ENCODE measurements at places on chromosomes 3 and 15.

DNA sequence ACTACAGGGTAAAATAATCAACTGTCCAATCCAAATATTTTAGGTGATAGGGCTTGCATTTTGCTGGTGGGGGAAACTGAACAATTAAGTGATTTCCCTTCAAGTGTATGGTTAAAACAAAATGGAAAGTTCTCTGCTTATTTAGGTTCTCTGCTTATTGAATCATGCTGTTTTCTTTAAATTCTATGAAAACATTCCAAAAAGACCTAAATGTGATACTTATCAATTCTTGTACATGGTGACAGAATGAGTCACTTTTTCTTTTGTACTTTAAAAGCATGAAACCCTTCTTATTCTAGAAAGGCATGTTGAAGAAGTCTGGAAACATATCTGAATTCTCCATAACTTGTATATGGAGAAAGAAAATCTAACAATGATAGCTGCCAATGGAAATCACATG lies 192.6 kb downstream of the FMN1 start:
- no peak for DNase-seq

DNA sequence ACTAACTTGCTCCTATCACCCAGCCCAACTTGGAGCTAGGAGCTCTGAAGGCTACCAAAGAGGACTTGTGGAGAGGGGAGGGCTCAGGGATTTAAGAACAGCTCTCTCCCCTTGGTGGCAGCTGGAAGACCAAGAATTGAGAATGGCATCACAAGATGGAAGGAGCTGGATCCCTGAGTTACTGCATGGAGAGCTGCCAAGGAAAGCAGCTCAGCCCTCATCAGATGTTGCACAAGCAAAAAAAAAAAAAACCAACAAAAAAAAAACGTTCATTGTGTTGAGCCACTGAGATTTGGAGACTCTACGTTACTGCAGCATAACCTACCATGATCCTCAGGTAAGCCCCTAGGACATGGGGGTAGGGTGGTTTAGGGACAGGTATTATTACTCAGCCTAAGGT lies 41.0 kb downstream of the ITGB5 start:
- no peak for DNase-seq

DNA sequence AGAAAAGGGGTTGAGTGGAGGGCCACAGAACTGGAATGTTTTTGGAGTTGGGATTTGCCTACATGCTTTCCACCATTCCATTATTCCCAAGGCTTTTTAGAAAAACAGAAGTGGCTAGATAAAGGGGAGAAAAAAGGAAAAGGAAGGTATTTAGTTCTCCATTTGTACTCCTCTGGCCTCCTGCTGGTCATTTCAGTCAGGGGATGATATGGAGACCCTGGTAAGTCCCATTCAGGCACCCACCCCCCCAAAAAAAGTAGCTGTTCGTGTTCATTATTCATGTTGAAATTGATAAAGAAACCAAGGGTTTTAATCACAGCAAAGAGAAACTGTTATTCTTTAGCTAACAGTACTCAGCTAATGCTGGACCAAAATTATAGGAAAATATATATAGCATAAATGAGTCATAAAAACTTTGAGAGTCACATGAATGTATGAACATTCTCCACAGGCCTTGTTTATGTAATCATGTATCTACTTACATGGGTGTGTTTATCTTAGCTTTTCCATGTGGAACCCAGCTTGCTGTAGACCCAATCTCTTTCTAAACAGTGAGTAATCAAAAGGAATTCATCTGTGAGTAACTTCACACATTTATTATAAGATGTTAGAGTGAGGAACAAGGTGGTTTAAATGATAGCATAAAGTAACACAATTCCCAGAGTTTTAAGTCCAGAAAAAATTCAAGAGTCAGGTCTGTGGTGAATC lies 167.2 kb downstream of the KCNMB2 start:
- no peak for DNase-seq

DNA sequence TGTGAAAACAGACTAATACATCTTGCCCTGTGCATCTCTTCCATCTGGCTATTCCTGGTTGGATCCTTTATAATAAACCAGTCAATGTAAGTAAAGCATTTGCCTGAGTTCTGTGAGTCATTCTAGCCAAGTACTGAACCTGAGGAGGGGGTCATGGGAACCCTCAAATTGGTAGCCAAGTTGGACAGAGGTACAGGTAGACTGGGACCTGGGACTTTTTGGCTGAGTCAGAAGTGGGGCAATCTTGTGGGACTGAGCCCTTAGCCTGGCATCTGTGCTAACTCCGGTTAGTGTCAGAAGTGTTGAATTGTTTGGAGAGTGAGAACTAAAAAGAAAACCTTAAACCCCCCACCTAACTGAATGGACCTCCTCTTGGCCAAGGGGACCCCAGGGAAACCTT lies 21.0 kb upstream of the LIMD1 start:
- DNase-seq: no peak

DNA sequence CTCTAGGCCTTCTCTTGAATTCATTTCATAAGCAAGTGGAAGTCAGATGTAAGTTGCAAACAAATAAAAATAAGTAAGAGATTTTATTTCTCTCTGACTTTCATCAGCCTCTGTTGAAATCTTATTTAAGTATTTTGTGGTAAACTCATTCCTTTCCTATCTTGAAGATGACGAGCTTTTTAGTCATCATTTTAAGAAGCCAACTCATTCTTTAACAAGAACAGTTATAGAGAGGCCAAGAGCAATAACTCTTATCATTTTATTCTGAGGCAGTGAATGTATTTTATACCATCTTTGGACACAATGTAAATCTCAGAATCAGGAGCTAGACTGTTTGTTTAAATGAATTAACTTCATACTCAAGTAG lies 147.5 kb upstream of the MBNL1 start:
- DNase-seq: no peak

GRCh38 chr3:31909455-31909854 lies 71.6 kb downstream of the OSBPL10 start:
- DNase-seq: no peak

DNA sequence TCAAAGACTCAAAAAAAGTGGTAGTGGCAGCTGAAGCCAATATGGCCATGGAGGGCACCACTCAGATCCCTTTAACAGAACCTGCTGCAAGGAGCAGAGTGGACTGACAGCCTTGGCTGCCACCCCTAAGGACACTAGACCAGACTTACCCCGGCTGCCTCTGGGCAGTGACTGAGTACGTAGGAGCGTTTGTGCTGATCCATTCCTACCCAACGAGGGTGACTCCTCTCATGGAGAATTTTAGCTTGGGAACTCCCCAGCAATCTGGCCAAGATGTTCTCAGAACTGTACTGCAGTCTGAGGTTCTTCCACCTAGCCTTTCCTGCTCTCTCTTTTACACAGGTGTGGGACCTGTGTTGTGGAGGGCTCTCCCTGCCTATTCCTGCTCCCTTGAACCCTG lies 22.1 kb downstream of the CLEC3B start:
- DNase-seq: no peak

GRCh38 chr15:101477851-101478362 lies 11.6 kb downstream of the PCSK6 start:
- DNase-seq: no peak

- DNase-seq: no peak
These were observed 512.7 kb downstream of the SHQ1 start for GRCh38 chr3:72335458-72336095.

GRCh38 chr3:140152851-140153639 lies 218.1 kb downstream of the CLSTN2 start:
- no peak for DNase-seq

DNA sequence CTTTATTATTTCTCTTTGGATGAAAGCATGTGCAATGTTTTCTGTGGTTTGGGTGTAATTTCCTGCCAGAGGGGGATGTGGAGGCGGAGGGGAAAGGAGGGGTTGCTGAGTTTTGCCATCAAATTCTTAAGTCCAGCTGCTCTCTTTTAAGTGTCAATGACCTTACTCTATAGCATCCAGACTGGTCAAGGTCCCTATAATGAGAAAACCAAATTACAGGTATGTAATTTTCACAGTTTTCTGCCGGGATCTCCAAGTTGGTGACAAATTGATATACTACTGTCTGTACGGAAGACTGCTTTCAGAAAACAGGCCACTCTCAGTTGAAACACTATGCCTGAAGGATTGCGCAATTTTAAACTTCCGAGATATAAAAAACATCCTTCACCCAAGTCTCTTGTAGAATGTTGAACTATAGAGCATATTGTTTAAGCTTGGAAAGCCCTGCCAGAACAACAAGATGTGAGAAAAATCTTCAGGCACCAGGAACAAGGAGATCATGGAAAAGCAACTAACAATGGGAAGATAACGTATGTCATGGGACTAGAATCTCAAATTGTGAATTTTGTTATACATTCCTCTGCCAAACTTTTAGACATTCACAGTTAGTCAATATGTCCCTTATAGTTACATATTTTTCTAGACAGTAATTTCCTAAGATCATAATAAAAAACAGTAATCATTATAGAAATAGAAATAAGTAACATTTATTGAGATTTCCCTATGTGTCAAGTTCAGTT lies 300.7 kb upstream of the SATB1 start:
- no peak for DNase-seq

GRCh38 chr3:8658306-8659212 lies 14.0 kb upstream of the SSUH2 start:
- DNase-seq: no peak

DNA sequence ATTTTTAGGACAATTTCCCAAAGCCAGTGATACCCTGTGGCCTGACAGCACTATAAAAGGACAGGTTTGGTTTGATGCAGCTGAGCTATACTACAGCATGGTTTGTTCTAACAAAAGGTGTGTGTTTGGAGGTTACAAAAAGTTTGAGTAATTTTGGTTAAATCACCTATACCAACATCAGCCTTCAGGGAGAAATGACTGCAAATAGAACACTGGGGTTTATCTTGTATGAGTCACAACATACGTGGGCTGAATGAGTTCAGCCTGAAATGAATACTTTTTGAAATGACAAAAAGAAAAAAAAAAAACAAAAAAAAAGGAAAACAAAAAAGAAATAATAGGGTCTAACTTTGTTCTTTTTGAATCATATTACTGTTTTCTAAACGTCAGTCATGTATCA lies 345.7 kb downstream of the CNTN3 start:
- DNase-seq: no peak

DNA sequence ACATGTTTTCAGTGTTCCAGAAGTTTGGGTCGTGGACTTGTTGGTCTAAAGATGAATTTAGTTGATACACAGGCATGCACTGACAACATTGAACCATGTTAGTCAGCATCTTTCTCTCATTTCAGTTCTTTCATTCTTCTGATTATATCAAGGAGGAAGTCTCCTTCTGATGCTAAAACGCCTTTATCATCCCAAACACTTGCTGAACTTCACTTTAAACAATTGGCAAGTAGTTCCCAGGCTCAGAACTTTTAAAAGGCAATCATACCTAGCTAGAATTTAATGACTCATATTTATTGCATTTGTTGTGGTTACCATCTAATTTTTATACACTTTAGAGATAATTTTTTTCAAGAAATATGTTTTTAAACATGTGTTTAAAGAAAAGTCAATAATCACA lies 15.9 kb downstream of the LMCD1 start:
- DNase-seq: no peak

- no peak for DNase-seq
These were observed 122.2 kb upstream of the C2CD4B start for GRCh38 chr15:62287066-62287857.

GRCh38 chr3:23743141-23743784 lies 62.5 kb upstream of the UBE2E1 start:
- DNase-seq: no peak

DNA sequence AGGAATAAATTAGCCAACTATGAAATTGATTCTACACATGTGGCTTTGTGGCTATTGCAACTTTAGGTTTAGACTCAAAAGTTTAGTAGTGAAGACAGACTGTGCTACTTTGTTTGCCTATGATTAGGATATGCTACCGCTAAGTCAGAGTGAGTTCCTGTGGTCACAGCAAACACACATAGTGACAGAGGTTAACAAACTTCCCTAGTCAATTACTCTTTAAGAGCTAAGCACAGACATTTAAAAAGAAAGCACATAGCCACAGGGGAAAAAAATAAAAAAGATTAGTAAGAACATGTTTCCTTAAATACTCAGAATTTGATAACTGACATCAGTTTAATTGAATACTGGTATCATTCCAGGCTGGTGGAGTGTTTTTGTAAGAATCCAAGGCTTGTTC lies 207.1 kb downstream of the GBE1 start:
- DNase-seq: no peak

DNA sequence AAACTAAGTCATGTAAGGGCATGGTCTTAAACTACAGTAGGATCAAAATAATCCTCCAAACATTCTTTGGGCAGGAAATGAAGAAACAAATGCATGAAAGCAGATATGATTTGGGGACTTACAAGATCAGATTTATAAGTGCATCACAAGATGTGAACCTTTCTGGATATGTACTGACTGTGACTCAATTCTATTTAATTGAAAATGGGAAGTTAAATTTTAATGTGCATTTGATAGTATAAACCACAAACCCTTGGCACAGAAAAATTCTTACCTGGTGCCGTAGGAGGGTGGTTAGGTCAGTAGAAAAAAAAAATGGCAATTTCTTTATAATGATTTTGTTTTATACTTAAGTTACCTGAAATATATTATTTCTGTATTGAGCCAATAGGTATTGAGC lies 262.5 kb upstream of the TGFBR2 start:
- DNase-seq: no peak

- DNase-seq: no peak
These were observed 100.6 kb downstream of the CHSY1 start for GRCh38 chr15:101151288-101151687.

- DNase-seq: no peak
These were observed 43.4 kb upstream of the CLRN1 start for GRCh38 chr3:151015767-151016477.

DNA sequence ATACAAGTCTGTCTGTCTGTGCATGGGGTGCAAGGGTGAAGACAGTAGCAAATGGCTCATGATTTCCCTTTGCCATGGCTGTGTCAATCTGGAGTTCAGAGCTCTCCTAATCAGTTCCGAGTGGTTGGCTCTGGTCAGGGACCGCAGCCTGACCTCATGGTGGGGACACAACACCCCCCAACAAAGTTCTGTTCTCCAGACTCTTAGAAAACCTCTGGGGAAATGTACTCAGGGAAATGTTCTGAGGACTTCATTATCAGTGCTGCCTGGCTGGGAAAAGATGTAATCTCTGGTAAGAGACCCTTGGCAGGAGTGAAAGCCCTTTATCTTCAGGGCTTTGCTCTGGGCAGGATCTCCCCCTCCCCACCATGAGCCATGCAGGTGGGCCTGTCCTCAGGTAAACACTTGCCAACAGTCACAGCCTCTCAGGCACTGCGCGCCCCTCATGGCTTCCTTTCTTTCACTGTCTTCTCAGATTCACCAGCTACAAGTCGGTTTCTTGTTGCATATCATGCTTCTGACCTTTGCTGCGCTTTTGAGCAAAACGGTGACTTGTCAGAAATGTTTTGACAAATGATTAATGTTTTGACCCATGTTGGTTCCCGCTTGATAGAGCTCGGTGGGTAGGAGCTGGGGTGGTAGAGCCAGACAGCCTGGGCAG lies 95.5 kb downstream of the ST6GAL1 start:
- DNase-seq: no peak

- no peak for DNase-seq
These were observed 32.5 kb downstream of the CPN2 start for GRCh38 chr3:194318511-194319161.

All from cortex of kidney (tissue), 1 donor.